HTR-8/SVneo (cell line): ENCODE measurements at places on chromosomes 6 and 20.

DNA sequence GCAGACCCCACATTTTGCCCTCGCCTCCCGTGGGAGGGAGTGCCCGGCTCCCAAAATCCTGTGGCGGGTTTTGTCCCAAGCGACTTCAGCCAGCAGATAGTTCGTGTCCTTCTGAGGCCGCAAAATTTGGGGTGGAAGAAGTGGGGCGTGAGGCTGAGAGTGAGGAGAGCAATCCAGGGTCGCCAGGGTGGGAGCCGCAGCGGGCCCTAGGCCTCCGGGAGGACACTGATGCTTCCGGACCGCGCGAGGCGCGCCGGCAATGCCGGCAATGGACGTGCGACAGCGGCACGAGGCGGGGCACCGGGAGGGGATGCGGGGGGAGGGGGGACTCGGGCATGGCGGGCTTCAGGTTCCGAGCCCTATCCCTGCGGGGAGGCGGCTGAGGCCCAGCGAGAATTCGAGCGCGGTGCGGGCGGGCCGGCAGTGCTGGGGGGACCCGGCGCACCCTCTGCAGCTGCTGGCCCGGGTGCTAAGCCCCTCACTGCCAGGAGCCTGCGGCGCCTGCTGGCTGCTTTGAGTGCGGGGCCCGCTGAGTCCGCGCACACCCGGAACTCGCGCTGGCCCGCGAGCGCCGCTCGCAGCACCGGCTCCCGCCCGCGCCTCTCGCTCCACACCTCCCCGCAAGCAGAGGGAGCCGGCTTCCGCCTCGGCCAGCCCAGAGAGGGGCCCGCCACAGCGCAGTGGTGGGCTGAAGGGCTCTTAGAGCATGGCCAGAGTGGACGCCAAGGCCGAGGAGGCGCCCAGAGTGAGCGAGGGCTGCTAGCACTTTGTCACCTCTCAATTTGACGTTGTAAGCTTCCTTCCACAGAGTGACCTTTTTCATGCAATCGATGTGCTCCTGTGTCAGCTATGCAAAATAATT, 143.8 kb downstream of the LPA start:
- peak; percentile 51 for DNase-seq

- DNase-seq: no peak
These were observed 11.8 kb downstream of the UTRN start for GRCh38 chr6:144296973-144297372.

DNA sequence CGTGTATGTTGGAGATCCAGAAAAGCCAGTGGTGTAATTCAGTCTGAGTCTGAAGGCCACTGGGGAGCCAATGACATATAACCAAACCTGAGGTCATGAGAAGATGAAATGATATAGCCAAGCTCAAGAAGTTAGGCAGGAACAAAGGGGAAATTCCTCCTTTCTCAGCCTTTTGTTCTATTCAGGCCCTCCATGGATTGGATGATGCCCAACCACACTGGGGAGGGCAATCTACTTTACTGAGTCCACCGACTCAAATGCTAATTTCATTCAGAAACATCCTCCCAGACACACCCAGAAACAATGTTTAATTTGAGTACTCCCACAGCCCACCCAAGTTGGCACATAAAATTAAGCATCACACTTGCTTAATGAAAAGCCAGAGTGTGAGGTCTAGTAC, 183.6 kb downstream of the GJA1 start:
- no peak for DNase-seq

- no peak for DNase-seq
These were observed 35.0 kb upstream of the CD93 start for GRCh38 chr20:23120936-23121750.

- peak; percentile 53 for DNase-seq
These were observed 78.7 kb downstream of the CDH26 start for GRCh38 chr20:60036746-60037499.

DNA sequence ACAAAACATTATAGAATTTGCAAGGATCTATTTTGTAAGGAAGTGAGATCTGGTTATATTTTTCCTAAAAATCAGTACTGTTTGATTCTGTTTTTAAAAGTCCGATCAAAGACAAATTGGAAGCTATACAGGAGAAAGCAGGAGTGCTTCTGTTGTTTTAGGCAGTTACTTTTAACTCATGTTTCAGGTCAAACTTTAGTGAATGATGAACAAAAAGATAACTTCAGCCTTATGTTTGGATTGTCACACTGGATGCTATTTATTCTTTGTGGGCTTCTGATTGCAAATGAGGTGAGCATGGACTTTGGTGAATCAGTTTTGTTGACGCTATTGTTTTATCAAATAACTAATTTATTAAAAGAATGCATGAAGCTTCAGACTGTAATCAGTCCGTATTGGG, 228.7 kb upstream of the SLC35B3 start:
- DNase-seq: no peak

DNA sequence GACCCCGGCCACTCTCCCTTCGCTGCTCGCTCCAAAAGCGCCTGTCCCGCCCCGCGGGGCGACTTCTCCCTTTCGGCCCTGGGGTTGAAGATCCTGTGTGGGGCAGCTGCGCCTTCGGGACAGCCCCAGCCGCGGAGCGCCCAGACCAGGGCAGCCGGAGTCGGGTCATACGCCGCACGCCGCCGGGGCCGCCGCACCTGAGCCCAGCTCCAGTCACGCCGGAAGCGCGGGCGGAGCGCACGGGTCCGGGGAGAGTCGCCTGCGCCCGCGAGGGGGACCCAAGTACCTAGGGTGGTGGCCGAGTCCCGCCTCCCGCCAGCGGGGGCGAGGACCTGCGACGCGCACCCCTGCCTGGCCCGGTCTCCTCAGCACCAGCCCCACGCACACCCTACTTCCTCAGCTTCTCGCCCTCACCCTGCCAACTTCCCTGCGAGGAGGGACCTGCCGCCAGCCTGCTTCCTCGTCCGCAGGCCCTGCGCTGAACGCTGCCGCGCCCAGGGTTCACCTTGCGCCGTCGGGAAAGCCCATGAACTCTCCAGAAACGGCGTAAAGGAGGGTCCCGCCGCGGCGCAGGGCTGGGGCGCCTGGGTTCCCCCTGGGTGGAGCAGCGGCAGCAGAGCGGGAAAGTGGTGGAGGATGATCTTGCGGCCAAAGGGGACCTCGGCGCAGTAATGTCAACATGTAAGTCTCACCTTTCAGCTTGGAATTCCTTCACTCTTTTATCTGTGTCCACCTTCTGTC, at the start of gene ADGRG6:
Gene ADGRG6 (plus strand): TSS at position 357 of the 741 bp plus-strand sequence. CDS start 323 bp downstream, at position 680.
- DNase-seq: no peak

- no peak for DNase-seq
These were observed 207.4 kb downstream of the MYLK4 start for GRCh38 chr6:2543321-2543720.

GRCh38 chr20:40682104-40682981, 6.7 kb downstream of the MAFB start:
- no peak for DNase-seq

DNA sequence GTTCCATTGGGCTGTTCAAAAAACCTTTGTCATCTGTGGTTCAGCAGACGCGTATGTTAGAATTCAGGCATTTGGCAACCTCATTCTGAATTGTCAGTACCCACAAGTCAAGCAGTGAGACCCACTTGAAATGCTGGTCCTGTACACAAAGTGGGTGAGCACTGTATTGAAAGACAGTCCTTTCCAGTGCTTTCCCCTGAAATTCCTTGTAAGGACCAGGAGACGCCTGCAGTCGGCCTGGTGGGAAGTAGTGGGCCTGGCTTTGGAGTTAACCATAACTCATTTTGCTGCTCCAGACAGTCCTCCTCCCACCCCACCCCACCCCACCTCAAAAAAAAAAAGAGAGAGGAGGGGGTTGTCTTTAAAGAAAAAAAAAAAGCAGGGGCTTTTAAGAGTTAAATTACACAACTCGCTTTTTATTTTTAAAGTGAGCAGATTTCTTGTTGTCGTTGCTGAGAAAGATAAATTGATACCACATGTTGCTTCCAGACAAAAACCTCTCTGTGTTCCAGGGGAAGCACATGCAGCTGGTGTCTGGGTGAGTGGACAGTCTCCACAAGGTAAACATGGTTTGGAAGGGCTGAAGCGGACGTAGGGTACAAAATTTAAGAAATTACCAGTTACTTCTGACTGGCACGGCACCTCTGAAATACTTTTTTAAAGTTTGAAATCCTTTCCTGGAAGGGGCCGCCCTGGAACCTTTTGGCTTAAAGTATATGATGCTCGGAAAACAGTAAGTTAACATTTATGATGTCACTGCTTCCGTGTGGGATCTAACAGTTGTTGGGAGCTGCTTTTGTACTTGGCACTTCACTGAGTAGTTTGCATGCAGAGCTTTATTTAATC, 95.3 kb downstream of the FOXO3 start:
- DNase-seq: no peak

- DNase-seq: peak; percentile 52
These were observed at the start of gene MUC22 for GRCh38 chr6:31010393-31011060. TSS of gene MUC22 (plus strand) at chr6:31010474. CDS start at chr6:31010707, 233 bp downstream.

DNA sequence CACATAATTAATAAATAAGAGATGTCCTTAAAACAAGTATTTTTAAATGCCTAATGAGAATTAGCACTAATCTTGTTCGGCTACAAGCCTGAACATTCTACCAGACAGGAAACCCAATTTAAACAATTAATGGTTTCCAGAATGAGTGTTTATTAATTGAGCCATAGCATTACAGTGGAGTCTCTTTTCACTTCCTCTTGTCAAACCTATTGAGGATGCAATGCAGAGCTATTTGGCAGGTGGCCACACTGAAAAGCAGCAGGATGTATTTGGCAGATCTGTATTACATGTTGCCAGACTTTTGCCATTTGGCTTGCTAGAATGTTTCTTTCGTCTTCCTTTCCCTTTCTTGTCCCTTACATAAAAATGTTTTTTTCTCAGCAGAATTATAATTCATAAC, 475.2 kb upstream of the MARCKS start:
- DNase-seq: no peak

DNA sequence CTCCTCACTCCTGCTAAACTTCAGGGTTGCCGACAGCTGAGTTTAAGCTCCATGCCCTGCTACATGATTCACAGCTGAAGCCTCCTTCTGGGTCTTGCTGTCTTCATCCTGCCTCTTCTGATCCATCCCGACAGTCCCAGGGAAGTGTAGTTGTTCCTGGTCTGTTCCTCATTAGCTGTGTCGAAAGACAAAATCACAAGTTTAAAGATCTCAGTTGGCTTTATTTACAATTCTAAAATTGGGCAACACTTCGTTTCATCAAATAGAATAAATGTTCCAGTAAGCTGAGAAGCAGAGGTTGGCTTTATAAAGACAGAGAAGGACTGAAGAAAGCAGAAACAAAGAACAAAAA, 4.1 kb upstream of the SLC2A10 start:
- no peak for DNase-seq

GRCh38 chr20:51211191-51211590, 188.3 kb upstream of the KCNG1 start:
- no peak for DNase-seq

DNA sequence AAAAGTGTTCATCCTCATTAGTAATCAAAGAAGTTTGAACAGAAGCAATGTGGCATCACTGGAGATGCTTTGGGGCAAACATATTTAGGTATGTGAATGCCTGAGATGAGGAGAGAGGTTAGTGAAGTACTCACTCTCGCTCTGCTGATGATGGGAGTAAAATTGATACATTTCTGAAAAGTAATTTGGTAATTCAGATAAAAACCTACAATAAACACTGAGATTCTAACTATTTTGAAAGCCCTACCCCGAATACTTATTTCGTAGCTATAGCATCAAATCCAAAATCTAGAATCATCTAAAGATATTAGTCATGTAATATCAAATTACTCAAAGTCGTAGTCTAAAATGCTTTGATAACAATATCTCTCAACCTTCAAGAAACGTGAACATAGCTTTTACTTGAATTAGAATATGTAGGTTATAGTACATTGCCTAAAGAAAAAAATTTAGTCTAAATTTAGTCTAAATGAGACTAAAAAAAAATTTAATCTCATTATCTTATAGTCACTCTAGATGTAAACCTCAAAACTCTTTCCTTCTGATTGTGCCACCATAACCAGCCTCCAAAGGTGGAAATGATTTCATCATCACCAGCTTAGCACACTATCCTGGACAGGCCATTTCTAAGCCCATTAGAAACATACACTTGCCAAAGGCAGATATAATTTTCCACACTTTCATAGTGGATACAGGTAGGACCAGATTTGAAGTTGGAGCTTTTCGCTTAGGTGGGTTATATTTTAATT, 232.5 kb upstream of the TAB2 start:
- no peak for DNase-seq

GRCh38 chr6:40631744-40632143, 44.6 kb upstream of the LRFN2 start:
- no peak for DNase-seq

- no peak for DNase-seq
These were observed 9.6 kb upstream of the TJAP1 start for GRCh38 chr6:43467752-43468151.

GRCh38 chr6:15038013-15038791, 207.7 kb upstream of the JARID2 start:
- no peak for DNase-seq

GRCh38 chr6:143014764-143015163, 45.9 kb upstream of the AIG1 start:
- DNase-seq: no peak

DNA sequence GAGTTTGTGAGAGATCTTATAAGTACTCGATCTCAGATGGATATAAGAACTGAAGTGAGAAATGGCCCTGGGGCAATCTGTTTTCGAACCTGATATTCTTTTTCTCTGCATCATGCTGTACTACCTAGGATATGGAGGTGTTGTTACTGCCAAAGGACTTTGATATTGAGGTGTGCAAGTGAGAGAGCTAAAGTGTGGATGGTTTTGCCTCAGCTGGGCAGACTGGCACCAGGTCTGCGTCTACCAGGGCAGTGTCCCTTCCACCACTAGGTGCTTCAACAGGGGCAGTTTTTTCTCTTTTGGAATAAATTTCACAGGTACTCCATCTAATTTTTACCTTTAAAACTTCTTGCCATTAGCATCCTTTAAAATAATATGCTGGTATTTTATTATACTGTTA, 35.0 kb downstream of the ADGRG6 start:
- DNase-seq: no peak

DNA sequence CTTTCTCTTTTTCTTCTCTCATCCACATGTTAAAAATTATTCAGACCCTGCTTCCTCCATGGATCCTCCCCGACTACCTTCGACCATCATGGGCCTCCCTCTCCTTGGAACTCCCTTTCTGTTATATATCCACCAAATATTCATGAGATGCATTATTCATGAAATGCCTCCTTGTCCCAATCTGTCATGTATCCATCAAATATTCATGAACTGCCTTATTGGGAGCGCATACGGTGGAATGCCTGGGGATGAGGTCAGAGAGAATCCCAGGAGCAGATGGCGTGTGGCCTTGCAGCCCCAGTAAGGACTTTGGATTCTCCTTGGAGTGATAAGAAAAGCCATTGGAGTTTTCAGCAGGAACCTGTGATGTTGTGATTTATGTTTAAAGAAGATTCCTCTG, 97.0 kb downstream of the NRN1 start:
- DNase-seq: no peak

- peak; percentile 32 for DNase-seq
These were observed 75.8 kb downstream of the BCKDHB start for GRCh38 chr6:80182308-80182707.
